ENCODE measurements at places on chromosomes 4 and X.

DNA sequence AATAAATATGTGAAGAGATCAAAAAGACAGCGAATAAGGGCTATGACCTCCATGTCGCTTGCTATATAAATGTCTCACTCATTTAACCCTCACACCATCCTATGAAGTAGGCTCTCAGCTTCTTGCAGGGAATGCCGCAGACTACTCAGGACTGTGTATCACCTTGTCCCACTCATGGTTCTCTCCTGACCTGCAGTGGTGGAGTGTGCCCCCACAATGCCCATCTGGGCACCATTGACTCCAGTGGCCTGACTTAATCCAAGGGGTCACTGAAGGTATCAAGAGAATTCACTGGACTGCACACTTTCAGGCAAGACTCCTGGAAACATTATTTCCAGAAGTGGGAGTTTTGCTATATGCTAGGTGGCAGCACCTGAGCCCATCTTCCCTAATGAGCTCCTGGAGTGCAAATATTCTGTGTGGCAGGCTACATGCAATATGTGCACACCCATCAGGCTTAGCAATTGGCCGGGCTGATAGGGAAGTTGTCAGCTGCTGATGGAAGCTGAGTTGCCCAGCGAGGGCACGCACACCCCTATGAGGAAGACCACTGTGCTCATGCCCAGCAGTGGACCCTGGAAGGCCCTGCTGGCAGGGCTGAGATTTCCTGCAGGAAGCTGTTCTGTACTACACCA is 8.2 kb upstream of the EFNB1 start:
- DNase-seq: no peak

DNA sequence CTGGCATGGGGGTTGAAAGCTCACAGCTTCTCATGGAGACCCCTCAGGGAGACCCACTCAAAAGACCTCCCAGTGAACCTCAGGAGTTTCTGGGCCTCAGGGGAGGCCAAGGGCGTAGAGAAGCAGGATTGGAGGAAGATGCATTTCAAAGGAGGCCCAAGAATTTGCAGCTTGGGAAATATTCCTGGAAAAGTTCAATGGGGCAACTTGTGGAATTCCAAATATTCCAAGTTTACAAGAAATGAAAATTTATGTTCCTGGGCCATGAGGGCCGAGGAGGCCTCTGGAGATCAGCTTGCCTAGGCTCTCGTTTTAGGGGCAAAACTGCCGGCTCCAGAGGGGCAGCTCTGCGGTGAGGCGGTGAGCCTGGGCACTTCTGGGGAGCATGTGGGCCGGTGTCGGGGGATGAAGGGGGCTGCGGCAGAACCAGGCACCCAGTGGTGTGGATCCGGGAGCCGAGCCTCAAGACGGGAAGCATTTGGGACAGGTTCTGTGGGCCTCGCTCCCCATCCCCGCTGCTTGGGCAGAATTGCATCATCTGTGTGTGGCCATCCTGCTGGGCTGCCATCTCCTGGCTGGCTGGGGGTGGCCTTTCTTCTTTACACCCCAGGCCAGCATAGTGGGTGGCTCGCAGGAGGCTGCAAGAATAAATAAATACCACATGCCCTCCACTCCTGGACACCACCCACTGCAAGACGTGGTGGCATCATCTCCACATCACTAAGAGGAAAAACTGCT is 54.6 kb upstream of the GPR78 start:
- DNase-seq: no peak

DNA sequence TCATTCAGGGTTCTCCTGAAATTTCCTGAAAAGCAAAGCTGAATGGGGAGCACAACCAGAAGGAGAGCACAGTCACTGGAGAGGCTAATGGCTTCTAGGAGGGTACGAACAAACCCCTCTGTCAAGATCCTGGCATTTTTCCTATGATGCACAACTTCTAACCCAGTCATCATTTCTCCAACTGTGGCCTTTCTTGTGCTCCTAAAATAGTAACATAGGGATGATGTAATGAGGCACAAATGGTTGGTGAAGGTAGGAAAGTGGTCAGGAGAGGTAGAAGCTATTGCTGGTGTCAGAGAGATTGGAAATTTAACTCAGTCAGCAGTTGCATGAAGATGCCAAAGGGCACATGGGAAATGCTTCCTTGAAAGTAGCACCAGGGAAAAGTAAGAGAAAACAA is 52.7 kb downstream of the SLC10A7 start:
- DNase-seq: no peak

DNA sequence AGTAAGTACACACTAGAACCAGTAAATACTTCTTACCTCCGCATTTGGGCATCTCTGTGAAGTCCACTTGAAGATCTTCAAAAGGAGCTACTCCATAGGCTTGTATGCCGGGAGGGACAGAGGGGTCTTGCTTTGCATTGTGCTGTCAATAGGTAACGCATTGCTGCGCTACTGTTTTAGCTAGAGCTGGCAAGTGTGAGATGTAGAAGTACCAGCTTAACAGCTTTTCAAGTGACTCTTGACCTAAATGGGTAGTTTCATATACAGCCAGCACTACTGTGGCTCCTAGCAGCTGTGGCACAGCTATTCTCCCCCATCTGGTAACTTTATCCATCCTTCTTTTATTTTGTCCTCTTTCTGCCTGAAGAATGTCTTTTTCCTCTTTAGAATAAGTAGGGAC is 205.3 kb upstream of the KLF8 start:
- DNase-seq: no peak

DNA sequence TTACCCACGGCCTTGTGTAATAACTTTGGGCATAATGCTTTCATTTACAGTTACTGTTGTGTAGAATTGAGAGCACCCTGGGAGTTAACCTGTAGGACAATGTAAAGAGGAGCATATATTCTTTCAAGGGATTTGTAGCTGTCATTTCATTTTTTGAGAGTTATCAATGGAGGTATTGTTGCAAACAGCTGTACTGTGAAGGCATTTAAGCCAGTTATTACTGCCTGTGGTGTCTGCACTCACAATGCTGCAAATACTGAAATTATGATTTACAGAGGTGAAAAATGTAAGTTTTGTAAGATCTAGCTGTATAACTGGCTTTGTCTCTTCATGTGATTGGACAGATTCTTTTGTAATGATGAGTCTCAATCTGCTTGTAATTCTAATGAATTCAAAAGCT is 131.5 kb upstream of the FAT1 start:
- DNase-seq: no peak

- DNase-seq: no peak
These were observed 89.9 kb upstream of the NKX1-1 start for GRCh38 chr4:1496116-1496642.

Measured in HuH-7.5 (cell line).